ENCODE measurements at places on chromosomes 2 and 18.

- no peak for DNase-seq
These were observed 122.5 kb downstream of the FHOD3 start for GRCh38 chr18:36419900-36420531.

DNA sequence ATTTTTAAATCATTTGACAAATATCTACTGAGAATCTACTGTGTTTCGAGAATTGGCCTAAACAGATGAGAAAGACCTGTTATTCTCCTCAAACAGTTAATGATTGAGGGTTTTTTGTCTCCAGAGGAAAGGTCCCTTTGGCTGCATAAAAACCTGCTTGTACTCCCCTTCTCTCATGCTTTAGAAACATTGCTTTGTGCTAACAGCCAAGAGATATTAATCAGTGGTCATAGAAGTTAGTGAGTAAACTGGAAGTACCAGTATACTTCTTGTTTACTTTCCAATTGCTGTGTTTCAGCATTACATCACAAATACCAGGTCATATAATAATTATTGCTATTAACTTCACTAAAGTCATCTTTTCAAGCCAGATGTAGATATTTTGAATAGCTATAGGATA lies 34.1 kb downstream of the ITGB6 start:
- DNase-seq, result no peak

GRCh38 chr18:71837547-71837946 lies 706.6 kb downstream of the CBLN2 start:
- DNase-seq, result no peak

GRCh38 chr2:203625701-203626100 lies 80.7 kb upstream of the CD28 start:
- DNase-seq, result no peak

- no peak for DNase-seq
These were observed 723.7 kb downstream of the DCDC2C start for GRCh38 chr2:4427083-4427482.

DNA sequence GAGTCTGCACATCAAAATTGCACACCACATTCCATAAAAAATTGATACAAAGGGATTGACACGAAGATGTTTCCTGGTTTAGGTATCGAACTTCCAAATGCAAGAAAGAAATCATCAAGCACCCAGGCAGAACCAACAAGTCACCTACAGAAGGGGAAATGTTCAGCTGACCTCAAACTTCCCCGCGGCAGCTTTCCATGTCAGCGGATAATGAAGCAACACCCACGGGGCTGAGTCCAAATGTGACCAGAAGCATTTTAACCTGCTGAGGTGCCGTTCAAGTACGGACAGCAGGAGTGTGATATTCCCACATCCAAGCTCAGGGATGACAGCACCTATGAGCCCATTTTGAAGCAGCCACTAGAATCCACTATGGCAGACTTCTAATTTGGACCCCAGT lies 124.9 kb downstream of the GALNT14 start:
- no peak for DNase-seq

- DNase-seq, result no peak
These were observed 61.7 kb upstream of the SPTBN1 start for GRCh38 chr2:54394392-54394791.

DNA sequence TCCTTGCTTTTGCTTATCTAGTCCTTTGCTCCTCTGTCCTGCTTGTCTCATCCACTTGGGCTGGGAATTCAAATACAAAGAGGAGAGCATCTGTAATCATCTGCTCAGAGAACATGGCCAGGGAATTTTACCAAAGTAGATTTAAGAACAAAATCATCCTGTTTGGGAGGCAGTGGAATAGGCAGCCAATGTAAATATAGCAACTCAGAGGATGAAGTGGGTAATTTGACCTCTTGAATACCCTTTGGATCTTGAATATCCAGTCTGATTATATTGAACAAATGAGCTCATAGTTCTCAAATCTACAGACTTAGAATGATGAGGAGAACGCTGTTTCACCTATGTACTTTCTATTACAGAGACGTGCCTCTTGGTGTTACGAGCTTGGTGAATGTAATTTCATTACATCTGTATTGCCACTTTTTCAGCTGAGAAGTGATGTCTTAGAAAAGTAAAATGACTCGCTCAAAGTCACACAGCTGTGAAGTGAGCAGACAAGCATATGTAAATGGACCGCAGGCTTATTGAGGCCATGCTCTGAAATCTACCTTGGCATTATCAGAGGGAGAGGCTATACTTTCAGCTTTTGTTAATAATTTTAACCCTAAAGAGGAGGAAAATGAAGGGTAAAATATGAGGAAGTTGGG lies 266.3 kb downstream of the MTX2 start:
- DNase-seq, result no peak

DNA sequence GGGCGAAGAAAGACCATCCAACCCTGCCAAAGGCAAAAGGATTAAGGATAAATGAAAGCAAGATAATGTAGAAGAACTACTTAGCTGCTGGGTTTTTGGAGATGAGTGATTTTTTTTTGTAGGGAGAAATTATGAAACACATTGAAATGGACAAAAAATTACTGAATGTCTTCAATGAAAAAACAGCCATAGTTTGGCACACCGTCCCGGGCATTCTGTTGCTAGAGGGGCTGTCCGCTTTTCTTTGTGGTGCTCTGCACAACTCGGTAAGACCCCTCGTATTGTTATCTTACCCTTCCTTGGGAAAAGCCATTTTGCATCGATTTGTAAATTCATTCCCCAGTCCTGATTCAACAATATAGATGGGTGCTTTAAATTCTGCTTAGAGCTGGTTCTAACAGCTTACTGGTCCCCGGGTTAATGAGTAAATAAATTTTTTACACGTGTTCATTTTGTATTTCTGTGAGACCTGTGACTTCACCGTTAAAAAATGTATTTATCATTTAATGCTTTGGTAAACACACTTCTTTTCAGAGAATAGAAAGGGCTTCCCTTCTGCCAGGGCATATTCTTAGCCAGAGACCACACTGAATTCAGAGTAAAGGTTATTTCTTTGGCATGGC lies 912 bp upstream of the LAPTM4A start:
- DNase-seq, result no peak

- DNase-seq, result no peak
These were observed 31.9 kb downstream of the SNORC start for GRCh38 chr2:232901736-232902578.

DNA sequence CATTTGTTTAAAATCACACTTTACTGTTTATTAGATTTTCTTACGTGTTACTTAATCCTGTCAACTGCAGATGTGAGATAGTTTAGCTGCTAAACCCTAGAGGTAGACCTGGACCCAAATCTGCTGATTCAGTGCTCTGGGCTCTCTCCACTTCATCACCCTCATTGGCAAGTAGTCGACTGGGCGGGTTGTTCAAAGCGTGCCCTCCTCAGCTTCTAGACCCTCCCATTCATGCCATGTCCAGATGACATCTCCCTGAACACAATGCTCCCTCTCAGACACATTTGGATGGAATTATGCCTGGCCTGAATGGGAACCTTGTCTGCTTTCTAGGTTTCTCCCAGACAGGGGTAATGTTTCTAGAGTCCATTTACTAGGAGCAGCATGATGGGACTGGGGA lies 43.7 kb downstream of the RPIA start:
- DNase-seq, result no peak

- no peak for DNase-seq
These were observed 34.8 kb upstream of the KLHL29 start for GRCh38 chr2:23350041-23350791.

GRCh38 chr18:47501946-47502345 lies 250.5 kb upstream of the SKOR2 start:
- DNase-seq, result no peak

Measured in stimulated activated CD4-positive, alpha-beta T cell treated with anti-CD3 and anti-CD28 coated beads, TNF-alpha, amount 100 ng/mL, for 4 hours (primary cell).